NB4 (cell line): ENCODE measurements at places on chromosomes 4 and X.

GRCh38 chr4:8612646-8613045, 20.1 kb downstream of the CPZ start:
- DNase-seq = no peak

- DNase-seq = no peak
These were observed 191.1 kb upstream of the TTC29 start for GRCh38 chr4:147136751-147137150.

GRCh38 chr4:7898385-7898784, 41.3 kb downstream of the AFAP1 start:
- no peak for DNase-seq

DNA sequence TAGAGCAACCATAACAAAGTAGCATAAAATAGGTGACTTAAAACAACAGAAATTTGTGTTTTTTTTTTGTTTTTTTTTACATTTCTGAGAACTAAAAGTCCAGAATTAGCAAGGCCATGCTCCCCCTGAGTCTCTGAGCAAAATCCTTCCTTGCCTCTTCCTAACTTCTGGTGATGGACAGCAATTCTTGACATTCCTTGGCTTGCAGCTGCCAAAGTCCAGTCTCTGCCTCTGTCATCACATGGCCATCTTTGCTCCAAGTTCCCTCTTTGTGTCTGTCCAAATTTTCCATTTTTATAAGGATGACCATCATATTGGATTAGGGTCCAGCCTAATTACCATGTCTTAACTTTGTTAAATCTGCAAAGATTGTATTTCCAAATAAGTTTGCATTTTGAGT, 407.2 kb downstream of the PDHA2 start:
- no peak for DNase-seq

DNA sequence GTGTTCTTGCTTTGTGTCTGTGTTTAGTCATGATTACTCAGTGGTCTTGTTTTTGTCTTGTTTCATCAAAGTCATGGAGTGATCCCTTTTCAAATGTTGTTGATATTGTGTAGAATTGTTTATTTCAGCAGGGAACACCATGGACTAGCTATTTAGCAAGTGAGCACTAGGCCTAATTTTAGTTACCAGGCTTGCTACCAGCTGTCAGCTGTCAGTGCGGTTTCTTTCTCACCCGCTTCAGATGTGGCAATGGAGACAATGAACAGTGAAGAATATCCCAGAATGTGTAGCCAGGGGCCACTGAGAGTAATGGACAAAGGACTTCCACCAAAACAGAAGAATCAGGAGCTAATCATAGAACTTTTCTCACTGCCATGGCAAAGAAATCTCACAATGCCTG, 432.8 kb upstream of the FMR1 start:
- DNase-seq = no peak

DNA sequence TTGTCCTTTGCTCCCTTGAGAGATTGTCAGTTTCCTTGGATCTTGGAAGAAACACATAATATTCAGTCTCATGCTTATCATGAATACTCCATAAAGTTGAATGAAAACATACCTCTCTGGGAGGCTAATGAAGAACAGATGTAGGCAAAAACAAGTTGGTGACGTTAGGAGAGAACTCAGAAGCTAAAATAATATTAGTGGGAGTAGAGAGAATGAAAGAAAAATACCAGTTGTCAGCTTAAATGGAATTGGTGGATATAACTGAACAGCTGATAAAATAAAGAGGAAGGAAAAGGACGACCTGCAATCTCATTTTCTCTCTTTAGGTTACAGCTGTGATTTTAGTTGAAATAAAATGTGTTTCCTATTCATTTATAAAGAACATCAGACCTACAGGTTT, 124.8 kb downstream of the SNCA start:
- DNase-seq = no peak

DNA sequence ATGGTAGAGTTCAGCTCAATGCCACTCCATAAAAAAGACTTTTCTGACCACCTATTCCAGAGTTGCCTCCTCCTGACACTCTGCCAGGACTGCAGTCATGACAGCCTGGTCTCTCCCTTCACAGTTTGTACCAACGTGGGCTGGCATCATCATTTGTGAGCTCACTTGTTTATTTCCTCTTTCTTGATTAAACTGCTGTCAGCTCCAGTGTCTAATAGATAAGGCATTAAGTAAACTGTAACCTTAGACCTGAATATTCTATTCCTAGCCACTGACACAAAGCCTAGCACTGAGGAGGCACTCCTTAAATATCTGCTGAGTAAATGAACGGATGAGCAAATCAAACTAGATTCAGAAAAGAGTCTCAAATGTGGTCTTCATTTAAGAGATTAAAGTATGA, 48.7 kb downstream of the DDX60 start:
- DNase-seq = no peak

DNA sequence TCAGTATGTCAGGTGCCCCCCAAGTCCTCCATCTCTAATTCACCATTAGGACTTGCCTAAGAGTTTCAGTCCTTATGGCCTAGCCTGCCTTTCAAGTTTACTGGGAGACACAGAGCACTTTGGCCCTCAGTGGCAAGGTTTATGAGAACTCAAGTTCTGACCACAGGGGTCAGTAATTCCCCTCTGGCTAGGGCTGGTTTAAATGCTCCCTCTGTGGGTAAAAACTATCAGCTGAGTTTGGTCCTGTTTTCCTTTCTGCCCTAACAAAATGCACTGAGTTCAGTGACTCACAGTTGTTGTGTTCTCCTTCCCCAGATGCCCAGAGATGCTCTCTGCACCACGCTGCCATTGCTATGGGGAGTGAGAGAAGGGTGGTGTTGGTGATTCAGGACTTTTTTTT, 163.2 kb downstream of the RELL1 start:
- DNase-seq = no peak

DNA sequence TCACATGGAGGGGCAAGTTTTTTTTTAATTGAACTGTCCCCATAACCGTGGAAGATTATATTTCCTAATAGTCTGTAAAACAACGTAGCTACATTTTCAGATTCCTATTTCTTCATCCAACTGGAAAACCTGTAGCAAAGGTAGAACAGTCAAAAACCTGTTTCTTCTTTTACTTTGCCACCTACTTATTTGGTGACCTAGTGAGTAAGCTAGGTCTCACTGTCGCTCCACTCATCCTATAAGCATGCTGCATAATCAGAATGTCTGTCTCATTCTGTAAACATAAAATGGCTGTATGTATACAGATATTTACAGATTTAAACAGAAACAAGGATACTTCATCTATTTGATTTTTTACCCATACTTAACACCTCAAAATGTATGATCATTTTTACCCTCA, 20.4 kb downstream of the MAML3 start:
- no peak for DNase-seq

- DNase-seq = no peak
These were observed 11.1 kb downstream of the RASL11B start for GRCh38 chr4:52873191-52873590.

DNA sequence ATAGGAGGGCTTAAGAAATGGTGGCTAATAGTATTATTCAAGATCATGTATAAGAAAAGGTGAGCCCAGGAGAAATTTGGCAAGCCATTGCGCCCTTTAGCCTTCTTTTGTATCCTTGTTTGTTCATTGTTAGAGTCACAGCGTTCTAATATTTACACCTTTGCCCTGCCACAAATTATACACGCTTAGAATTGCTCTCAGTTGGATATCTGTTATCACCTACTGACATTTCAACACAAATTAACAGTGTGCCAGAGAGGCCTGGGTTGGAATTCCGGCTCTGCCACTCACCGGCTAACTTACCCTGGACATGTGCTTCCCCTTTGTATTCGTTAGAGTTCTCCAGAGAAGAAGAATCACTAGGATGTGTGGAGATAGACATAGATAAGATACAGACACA, 148.7 kb upstream of the KIT start:
- DNase-seq = no peak

DNA sequence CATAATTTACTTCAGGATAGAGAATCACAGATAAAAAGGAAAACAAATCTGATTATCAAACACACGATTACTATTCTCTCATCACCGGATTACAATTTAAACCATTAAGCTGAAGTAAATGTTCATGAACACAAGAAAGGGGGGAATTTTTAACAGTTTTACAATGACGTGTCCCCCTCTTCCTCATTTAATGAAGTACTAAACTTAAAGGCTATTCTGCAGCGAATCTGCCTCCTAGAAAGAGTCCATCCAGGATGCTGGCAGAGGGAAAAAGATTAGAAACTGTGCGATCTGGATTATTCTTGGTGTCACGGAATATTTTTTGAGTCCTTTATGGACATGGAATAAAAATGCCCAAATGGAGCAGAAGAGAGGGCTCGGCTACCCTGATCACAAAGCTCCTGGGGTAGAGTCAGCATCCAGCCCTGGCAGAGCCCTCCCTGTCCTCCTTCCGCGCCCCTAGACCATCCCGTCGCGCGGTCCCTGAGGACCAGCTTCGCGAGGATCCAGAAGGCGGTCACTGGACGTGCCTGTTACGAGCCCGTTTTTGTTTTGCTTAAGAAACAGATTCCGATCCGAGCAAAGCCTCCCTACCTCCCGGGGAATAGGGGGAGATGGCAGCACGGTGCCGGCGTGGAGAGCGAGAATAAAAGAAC, 1.2 kb downstream of the ELF2 start:
- no peak for DNase-seq

DNA sequence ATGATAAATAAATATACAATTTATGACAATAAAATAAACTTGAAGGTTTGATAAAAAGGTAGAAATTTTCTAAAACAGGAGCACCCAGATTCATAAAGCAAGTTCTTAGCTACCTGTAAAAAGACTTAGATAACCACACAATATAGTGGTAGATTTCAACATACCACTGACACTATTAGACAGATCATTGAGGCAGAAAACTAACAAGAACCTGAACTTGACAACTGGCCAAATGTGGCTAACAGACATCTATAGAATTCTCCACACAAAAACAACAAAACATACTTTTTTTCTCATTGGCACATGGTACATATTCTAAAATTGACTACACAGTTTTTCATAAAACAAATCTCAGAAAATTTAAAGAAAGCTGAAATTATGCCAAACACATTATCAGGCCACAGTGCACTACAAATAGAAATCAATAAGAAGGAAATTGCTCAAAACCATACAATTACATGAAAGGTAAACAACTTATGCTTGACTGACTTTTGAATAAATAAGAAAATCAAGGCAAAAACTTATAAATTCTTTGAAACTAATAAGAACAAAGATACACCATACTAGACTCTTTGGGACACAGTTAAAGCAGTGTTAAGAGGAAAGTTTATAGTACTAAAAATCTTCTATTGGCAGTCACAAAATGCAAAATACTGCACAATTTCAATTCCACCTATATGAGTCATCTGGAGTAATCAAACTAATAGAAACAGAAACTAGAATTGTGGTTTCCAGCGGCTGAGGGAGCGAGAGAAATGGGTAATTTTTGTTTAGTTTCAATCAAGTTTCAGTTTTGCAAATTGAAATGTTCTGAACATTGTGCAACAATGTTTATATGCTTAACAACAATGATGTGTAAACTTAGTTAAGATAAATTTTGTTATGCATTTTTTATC, 925.6 kb downstream of the SH3BGRL start:
- DNase-seq = no peak

DNA sequence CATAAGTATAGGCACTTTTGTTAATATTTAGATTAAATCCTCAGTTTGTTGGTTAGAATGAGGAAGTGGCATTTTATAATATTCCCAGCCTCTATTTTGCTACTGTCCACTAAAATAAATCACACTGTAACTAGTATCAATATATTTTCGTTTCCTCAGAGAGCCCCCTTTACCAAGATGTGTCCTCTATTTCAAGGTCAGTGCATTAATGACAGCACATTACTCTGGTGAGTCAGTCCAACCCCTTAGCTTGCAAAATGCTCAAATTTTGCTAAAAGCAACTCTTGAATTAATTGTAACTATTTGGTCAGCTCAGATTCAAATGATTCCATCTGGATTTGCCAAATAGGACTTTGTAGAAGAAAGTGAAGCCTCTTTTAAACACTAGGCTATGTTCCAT, 199.3 kb downstream of the PDHA2 start:
- no peak for DNase-seq

GRCh38 chrX:81308086-81308829, 106.4 kb downstream of the SH3BGRL start:
- DNase-seq = peak; percentile 1

DNA sequence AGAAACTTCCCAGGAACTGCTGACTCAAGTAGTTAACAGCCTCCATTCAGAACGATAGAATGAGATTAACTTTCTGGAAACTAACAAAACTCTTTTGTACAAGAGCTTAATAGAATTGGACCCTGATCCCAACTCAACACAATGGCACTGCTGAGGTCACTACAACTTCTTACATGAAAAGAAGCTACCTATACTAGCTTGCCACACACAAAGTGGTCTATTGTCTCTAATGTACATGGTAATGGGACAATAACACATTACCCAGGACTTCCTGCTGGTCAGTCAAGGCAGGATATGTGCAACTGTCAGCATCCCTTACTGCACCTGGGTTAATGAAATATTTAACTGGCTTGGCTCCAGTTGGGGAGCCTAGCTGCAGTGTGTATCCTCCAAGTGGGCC, 56.2 kb downstream of the BRCC3 start:
- no peak for DNase-seq

- no peak for DNase-seq
These were observed 21.2 kb downstream of the SH3D19 start for GRCh38 chr4:151304226-151304625.

DNA sequence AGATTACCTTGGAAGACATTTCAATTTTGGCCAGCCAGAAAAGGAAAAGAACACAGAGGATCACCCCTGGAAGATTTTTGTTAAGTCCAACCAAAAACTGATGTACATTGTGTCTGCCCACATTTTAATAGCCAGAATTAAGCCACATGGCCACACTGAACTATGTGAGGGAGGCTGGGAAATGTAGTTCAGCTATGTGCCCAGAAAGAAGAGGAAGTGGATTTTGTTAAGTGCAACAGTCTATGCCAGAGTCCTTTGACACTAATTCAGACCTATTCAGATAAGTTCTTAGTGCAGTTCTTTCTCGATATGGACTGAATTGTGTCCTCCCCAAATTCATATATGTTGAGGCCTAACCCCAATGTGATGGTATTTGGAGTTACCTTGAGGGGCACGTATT, 18.4 kb downstream of the PRPS1 start:
- DNase-seq = peak; percentile 50

GRCh38 chrX:148069759-148070503, 88.8 kb downstream of the FMR1NB start:
- no peak for DNase-seq

GRCh38 chrX:14084466-14084865, 54.8 kb upstream of the GEMIN8 start:
- DNase-seq = no peak

- DNase-seq = no peak
These were observed 128.7 kb downstream of the DCLK2 start for GRCh38 chr4:150206954-150207353.

DNA sequence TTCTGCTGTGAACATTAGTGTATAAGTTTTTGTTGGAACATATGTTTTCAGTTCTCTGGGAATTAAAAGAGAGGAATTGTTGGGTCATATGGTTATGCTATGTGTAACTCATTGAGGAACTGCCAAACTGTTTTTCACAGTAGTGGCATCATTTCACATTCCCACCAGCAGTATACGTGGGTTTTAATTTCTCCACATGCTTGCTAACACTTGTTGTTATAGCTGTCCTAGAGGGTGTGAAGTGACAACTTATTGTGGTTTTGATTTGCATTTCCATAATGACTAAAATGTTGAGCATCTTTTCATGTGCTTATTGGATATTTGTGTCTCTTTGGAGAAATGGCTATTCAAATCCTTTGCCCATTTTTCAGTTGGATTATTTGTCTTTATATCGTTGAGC, 13.7 kb downstream of the APELA start:
- DNase-seq = no peak
